ENCODE measurements at places on chromosomes 16 and 17.

GRCh38 chr16:10561425-10561824 is 19.0 kb downstream of the EMP2 start:
- no peak for DNase-seq

GRCh38 chr16:3596101-3596861 is 15.1 kb downstream of the SLX4 start:
- DNase-seq = no peak

DNA sequence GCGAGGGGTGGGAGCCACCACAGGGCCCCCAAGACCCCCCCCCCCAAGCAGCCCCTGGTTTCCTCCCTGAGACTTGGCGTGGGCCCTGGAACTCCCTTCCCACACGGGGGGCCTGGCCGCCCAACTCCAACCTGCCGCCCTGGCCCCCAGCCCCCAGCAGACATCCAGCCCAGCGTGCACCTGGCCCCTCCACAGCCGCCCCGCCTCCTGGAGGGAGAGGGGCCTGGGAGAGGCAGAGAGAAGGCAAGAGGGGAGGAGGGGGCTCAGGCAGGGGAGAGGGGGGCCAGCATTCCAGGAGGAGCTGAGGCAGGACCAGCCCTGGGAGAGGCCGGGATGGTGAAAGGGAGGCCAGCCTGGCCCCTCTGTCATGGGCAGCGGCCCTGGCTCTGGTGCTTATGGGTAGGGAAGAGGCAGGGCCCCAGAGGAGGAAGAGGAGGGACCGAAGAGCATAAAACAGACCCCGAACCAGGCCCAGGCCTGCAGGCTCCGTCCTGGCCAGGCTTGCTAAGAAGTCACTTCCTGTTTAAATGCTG is 16.7 kb downstream of the IL34 start:
- no peak for DNase-seq

DNA sequence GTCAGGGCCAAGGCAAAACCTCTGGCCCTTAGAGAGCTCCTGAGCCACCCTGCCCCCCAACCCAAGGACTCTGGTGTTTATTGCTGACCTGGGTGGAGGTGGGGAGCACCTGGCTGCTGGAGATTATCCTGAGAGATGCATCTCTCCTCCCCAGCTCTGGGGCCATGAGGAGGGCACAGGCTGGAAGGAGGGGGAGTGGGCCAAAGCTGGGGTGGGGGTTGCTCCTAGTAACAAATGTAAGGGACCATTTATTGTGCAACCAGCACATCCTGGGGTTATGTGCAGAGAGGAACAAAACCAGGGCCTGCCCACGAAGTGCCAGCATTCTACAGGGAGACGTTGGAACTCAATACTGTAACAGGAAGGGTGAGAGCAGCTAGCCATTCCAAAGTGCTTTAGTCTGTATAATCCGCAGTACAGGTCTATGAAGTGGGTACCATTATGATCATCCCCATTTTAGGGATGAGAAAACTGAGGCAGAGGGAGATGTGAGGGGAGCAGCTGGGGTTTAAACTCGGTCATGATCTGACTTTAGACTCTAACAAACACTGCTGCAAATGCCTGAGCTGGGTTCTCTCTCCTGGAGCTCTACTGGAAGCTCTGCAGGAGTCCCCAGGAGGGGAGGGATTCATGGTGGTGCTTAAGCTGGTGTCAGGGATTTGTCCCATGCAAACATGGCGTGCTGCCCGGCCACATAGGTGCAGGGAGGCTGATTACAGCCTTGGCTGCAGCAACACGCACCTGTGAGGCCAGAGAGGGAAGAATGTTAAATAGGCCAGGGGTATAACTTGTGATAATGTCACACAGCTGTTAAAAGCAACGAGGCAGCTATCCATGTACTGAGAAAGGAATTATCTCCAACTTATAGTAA is 1.4 kb upstream of the RHBDF2 start:
- DNase-seq = no peak

GRCh38 chr17:50618300-50618699 is 16.4 kb upstream of the ABCC3 start:
- DNase-seq = no peak

DNA sequence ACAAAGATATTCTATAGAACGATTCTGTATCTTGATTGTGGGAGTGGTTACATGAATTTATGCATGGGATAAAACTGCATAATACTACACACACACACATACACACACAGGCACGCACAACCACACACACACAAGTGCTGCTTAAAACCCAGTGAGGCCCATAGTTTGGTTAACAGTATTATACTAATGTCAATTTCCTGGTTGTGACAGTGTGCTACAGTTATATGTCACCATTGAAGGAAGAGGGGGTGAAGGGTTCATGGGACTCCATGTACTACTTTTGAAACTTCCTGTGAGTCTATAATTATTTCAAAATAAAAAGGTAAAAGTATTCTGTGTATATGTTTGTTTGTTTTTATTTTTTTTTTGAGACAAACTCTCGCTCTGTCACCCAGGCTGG is 8.1 kb downstream of the ZC3H7A start:
- DNase-seq = no peak

DNA sequence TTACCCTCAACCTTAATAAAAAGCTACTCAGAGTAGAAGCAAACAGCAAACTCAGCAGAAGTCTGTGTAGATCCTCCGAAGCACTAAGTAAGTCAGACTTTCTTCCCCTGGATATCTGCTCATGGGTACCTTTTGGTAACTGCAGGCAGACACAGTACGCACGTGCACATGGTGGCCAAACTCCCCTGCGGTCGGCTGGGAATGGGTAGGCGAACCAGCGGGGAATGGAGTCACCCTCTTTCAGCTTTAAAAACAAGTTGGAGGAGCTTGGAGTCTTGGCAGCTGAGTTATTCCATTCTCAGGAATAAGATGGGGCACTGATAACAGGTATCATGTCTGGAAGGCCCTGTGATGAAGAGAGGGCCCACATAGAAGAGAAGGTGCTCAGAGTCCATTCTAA is 16.3 kb downstream of the CYB561 start:
- no peak for DNase-seq

GRCh38 chr16:84868829-84869472 is 49.2 kb downstream of the CRISPLD2 start:
- no peak for DNase-seq

GRCh38 chr17:37261286-37261685 is 114.5 kb upstream of the C17orf78 start:
- no peak for DNase-seq

DNA sequence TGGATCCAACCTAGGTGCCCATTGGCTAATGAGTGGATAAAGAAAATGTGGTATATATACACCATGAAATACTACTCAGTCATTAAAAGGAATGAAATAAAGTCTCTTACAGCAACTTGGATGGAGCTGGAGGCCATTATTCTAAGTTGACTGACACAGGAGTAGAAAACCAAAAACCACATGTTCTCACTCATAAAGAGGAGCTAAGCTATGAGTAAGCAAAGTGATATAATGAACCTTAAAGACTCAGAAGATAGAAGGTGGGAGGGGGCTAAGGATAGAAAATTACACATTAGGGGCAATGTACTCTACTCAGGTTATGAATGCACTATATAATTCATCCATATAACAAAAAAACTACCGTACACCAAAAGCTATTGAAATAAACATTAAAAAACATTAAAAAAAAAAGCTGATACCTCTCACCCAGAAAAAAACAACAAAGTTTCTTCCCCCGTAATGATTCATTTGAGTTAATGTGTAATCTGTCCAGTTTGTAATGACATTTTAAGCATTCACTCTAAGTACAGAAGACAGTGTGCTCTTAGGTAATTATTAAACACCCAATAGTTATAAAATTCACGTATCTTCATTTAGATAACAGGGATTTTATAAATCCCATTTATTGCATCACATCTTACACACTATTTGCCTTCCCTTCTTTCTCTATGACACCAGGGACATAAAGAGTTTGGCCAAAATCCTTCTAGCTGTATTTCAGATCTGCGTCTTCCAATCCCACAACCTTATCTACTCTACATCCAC is 941.5 kb downstream of the CDH11 start:
- DNase-seq = no peak

GRCh38 chr17:77392376-77393273 is 251.9 kb downstream of the SEC14L1 start:
- no peak for DNase-seq

GRCh38 chr17:76538281-76538931 is 897 bp upstream of the CYGB start:
- no peak for DNase-seq

DNA sequence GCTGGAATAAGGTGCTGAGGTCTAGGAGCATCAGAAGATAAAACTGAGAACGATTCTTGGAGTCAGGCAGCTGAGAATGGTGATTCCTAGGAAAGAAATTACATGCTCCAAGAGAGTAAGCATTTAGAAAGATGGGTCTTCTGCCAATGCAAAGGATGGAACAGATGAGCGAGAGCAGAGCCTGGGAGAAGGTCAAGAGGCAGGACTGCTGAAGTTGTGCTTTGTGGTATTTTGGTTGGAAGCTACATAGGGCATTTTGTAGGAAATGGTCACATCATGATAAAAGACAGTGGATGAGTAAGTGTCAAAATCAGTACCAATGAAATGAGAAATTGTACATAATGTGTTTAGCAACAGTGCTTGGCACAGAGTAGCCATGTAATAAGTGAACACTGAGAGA is 1.4 kb upstream of the CRYM start:
- no peak for DNase-seq

DNA sequence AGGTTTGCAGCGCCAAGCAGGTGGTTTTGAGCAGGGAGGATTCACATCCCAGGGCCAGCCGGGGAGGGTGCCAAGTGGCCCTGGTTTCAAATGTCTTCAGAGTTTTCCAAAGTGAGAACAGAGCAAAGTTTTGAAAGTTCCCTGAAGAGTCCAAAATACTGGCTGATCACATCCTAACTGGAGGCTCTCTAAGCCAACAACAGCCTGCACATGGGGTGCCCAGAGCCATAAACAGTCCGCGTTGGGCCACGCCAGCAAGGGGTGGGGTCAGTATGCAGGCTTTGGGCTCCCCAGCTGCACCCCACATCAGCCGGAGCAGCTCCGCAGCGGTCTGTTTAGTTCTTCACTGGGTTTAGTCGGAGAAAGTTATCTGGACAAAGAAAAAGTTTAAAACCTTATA is 150.9 kb downstream of the C16orf95 start:
- DNase-seq = no peak

- DNase-seq = no peak
Measured at GRCh38 chr16:48479329-48479728, 94.1 kb upstream of the SIAH1 start.

DNA sequence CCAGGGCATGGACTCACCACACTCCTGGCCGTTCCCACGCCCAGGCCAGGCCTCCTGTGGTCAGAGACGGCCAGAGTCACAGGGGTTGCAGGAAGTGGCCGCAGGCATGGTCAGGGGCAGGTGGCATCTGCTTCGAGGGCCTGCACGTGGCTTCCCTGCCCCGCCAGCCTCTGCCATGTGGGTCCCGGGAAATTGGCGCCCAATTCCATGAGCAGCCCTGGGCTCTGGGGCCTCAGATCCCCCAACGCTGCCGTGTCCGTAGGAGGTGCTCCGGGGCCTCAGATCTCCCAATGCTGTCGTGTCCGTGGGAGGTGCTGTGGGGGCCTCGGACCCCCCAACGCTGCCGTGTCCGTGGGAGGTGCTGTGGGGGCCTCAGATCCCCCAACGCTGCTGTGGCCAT is 9.7 kb upstream of the SSTR5 start:
- no peak for DNase-seq

DNA sequence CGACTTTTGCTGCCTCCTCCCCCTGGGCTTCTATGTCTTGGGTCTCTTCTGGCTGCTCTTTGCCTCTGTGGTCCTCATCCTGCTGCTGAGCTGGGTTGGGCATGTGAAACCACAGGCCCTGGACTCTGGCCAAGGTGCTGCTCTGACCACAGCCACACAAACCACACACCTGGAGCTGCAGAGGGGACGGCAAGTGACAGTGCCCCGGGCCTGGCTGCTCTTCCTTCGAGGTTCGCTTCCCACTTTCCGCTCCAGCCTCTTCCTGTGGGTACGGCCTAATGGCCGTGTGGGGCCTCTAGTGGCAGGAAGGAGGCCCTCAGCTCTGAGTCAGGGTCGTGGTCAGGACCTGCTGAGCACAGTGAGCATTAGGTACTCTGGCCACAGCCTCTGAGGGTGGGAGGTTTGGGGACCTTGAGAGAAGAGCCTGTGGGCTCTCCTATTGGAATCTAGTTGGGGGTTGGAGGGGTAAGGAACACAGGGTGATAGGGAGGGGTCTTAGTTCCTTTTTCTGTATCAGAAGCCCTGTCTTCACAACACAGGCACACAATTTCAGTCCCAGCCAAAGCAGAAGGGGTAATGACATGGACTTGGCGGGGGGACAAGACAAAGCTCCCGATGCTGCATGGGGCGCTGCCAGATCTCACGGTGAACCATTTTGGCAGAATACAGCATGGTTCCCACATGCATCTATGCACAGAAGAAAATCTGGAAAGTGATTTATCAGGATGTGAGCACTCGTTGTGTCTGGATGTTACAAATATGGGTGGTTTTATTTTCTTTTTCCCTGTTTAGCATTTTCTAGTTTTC is 2.3 kb downstream of the GP1BA start:
- DNase-seq = peak; percentile 31

DNA sequence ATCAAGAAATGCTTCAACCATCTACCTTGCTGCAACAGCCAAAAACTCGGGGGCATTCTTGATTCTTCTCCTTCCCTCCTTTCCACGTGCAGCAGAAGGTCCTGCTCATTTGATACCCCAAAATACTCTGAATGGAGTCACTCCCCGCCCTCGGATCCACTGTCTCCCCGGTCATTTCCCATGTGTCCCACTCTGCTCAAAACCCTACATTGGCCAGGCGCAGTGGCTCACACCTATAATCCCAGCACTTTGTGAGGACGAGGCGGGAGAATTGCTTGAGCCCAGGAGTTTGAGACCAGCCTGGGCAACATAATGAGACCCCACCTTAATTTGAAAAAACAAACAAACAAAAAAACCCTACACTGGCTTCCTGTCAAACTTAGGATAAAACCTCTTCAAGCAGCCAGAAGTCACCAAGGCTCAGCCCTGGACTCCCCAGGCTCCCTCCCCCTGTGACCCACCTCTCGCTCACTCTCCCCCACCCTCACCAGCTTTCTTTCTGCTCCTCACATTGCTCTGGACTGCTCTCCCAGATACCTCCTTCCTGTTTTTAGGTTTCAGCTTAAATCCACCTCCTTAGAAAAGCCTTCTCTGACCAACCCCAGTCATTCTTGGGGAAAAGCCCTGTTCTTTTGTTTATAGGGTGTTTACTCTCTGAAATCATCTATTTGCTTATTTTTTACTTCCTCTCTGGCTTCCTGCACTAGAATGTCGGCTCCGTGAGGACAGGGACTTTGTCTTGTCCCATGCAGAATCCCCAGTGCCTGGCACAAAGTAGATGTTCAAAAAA is 2.8 kb downstream of the SLC13A2 start:
- no peak for DNase-seq

GRCh38 chr17:76924345-76925342 is 56.4 kb downstream of the MGAT5B start:
- no peak for DNase-seq
